ENCODE measurements at places on chromosomes 1 and 21. TPM values are rescaled to one million over a fixed set of nuclear protein-coding genes. Genes with fewer than 3 reads are reported as not detected.

DNA sequence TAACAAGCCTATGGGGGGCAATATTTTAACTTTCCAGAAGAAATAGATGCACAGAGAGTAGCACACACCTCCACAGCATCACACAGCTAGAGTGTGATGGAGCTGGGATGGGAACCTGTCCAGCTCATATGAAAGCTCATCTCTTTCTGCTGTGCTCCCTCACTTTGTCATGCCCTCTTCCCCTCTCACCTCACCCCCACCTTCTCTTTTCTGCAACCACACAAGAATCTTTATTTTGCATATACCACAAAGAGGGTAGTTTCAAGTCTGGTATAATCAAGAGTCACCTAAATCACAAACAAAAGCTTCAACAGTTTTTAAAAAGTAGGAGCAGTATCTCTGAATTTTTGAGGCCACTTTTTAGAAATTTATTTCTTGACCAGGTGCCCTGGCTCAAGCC, 22.6 kb downstream of the FOXD2 start:
- DNase-seq = no peak

GRCh38 chr1:246691622-246692495, 32.4 kb upstream of the SCCPDH start:
- no peak for DNase-seq

DNA sequence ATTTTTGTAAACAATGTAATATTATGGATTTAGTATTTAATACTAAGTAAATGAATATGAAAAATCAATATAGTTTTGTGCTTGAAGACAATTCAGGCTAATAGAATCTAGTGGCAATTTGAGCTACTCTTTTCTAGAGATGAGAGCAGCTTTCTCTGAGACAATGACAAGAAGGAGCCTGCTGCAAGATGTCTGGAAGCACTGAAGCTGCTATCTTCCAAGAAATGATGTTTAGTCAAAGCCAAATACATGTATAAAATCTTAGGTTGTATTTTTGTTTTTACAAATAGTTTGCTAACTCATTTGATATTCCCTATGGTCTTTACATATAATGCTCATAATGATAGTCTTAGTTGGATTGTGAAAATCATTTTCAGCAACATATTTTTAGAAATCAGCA, 103.9 kb upstream of the COL24A1 start:
- DNase-seq = no peak

GRCh38 chr1:214101828-214102227, 114.1 kb downstream of the PROX1 start:
- no peak for DNase-seq

The SLAMF1 gene
- total RNA-seq = 0.83 TPM

The EPHB2 gene
- 14.6 TPM for total RNA-seq

The WNT3A gene
- total RNA-seq = 0.21 TPM

The IFFO2 gene
- 15.0 TPM for total RNA-seq

The ABCG1 gene
- 20.1 TPM for total RNA-seq

The FCGR2B gene
- total RNA-seq = 11.6 TPM

Measured in ureter (tissue), 1 donor.